Activated CD4-positive, alpha-beta memory T cell treated with anti-CD3 and anti-CD28 coated beads for 36 hours (primary cell): ENCODE measurements at places on chromosomes 2 and 18.

DNA sequence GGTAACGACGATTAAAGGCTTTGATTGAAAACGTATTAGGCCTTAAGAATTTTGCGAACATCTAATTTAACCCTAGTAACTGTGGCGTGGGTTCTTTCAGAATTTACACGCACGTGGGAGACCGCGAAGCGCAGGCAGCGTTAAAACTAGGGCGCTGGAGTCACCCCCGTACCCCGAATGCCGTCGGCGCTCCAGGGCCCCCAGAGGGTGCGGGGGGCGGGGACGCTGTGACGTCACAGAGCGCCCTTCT, 673 bp upstream of the SMCHD1 start:
- DNase-seq, result no peak

- DNase-seq, result no peak
Measured at GRCh38 chr2:227608561-227609338, 5.9 kb downstream of the SCYGR3 start.

DNA sequence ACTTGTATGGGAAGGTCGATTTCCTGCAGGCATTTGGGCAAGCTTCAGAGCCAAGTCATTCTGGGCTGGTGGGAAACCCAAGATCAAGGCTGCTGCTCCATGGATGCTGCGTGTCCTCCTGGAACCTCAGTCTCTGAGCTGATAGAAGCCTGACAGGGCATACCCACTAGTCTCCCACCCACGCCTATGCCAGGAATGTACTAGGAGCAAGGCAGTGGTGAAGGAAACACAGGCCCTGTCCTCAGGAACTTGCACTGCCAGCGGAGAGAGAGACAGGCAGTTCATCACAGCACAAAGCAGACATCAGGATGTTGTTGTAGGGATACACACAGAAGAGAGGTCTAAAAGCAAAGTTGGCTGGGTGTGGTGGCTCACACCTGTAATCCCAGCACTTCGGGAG, 84.2 kb downstream of the PLB1 start:
- no peak for DNase-seq

GRCh38 chr2:201580486-201580885, 62.8 kb downstream of the TMEM237 start:
- no peak for DNase-seq

DNA sequence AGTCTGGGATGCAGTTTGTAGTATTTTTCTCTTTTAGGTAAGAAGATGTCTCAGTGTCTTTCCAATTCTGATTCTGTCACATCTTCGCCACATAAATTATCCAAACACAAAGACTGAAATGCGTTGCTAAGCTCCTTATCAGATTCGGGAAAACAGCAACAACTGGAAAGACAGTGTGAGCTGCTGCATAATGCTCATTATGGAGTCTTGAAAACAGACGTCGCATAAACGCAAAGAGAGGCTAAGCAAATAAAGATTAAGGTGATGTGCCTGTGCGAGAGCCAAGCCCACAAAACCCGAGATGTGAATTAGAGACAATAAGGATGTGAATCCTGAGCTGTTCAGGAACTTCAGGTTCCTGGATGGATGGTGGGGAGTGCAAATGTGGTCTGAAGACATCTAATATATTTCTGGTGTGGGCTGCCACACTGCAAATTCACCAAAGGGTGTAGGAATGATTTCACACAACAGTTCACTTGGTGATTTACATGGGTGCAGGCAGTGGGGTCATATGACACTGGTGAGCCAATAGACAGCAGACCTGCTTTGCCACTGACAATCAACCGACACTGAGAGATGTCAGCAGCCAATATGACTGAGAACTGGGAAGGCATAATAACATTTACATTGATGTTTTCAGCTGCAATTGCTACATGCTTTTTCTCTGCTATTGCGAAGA, 195.8 kb downstream of the MTX2 start:
- no peak for DNase-seq

DNA sequence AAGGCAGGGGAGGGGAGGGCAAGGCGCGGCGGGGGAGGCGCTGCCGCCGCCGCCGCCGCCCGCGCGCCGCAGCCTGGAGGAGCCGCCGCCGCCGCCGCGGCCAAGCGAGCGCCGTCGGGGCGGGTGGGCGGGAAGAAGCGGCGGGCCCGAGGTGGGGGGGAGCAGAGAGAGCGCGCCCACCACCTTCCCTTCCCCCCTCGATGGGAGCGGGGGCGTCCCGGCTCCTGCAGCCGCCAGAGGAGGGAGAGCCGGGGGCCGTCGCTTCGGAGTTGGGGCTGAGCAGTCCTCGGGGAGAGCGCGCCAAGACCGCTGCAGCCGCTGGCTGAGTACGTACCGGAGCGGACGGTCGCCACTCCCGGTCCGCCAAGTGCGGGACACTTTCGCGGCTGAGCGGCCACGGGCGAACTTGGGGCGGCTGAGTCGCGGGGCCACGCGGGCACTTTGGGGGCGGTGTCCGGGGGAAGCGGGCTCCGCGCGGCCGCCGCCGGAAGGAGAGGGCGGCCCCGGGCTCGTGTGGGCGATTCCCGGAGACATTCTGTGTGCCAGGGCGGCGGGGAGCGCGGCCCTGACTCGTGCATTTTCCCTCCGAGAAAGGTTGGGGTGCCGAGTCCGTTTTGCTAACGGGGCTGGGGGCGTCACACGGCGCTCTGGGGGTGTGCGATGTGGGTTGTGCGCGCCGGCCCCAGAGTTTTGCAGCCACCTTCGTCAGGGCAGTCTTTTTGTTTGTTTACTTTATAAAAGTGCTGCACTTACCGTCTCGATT, at the start of gene NAB1:
TSS of gene NAB1 (plus strand) at position 49 of the 763 bp plus-strand sequence. CDS start 10,094 bp downstream, outside the sequence.
- DNase-seq, result peak; percentile 73

- no peak for DNase-seq
Measured at GRCh38 chr2:148653437-148653836, 8.9 kb downstream of the EPC2 start.
